Naive thymus-derived CD4-positive, alpha-beta T cell (primary cell): ENCODE measurements at places on chromosomes 5 and 9.
A peak's percentile ranks its signal among the peaks of the same experiment; 100 is the strongest.

DNA sequence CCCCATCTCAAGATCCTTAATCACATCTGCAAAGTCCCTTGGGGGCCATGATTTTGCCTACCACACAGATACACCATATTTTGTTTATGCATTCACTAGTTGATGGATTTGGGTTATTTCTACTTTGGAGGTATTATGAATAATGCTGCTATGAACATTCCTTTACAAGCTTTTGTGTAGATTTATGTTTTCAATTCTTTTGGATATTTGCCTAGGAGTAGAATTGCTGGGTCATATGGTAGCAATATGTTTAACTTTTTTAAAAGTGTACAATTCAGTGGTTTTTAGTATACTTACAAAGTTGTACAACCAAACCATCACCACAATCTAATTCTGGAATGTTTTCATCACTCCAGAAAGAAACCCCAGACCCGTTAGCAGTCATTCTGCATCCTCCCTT, 7.8 kb upstream of the ANP32B start:
- DNase-seq: no peak

GRCh38 chr5:149937610-149938009, 7.0 kb downstream of the PDE6A start:
- DNase-seq: no peak

GRCh38 chr9:127529671-127530070, 78.4 kb downstream of the LRSAM1 start:
- no peak for DNase-seq

DNA sequence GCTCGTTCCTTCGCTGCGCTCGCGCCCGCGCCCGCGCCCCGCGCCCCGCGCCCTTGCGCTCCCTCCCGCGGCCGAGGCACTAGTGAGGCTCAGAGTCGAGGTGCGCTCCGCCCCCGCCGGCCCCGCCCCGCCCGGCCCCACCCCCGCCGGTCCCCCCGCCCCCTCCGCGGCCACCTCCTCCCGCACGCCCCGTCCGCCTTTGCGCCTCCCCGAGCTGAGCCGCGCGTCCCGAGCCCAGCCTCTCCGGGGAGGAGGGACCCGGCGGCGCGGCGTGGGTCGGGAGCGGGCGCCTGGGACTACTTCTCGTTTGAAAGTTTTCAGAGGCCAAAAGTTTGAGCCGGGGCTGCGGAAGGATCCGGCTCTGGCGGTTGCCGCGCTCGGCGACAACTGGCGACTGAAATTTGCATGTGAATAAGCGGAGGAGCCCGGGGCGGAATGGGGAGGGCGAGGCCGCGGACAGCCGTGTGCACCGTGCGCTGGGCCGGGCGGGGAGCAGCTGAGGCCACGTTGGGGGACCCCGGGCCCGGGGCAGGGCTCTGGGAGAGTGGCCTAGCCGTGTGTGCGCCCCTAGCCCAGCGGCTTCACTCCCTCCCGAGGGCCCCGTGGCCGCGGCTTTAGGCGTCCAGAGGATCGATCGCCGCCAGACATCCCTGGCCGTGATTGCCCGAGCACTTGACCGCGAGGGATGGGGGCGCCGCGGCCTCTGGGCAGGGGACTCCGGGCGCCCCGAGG, at the start of gene NOTCH1:
Gene NOTCH1, minus strand, starts transcription at position 84 of the 732 bp plus-strand sequence. CDS start 262 bp downstream, outside the sequence.
- DNase-seq: peak; percentile 86

- DNase-seq: no peak
These were observed 38.8 kb upstream of the NDFIP1 start for GRCh38 chr5:142069606-142070399.

GRCh38 chr9:130417602-130418001, 27.2 kb upstream of the ASS1 start:
- no peak for DNase-seq

DNA sequence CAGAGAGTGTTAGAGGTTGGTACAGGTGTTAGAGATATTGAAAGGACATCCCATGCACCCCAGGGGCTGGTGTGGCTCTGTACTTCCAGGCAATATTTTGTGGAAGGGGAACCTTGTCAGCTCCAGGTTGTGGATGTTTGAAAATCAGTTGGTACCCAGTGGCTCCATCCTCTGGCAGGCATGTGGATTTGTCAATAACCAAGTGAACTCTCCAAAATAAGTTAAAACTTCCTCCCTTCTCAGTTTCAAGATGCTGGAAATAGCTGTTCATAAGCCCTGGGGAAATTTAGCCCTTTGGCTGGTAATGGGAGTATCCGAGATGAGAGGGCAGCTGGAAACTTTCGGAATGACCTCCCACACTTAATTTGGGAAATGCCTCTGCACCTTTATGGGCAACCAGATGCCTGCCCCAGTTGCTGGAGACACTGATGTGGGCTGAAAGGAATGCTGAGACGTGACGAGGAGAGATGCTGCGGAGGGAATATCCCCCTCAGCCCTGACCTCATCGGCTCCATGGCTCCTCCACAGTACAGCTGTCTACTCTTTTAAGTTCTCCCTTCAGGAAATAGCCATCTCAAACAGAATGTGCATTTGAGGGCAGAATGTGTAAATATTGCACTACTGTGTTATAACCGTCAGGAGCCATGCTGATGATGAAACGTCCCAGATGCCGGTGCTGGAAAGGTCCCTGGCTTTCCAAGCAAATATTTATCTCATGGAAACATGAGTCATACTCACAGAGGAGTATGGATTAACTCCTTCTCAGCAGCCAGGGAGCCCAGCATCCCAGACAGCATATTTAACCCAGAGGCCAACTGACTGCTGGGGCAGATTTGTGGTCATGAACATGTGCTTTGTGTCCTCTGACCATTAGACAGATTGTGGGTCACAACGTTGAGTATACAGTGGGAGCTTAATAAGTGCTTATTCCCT, 29.5 kb downstream of the TGFBI start:
- DNase-seq: no peak

DNA sequence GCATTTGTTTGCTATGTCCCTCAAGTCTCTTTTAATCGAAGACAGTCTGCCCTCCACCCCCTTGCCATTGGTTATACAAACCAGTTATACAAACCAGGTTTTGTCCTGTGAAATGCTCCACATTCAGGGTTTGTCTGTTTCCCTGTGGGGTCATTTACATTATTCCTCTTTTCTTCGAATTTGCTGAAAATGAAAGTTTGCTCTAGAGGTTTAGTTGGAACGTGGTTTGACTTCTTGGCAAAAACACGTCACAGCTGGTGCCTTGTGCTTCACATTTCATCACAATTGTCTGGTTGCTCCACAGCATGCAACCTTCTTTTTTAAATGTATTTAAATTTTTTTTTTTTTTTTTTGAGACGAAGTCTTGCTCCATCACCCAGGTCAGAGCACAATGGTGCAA, 4.2 kb upstream of the HAVCR2 start:
- DNase-seq: no peak

DNA sequence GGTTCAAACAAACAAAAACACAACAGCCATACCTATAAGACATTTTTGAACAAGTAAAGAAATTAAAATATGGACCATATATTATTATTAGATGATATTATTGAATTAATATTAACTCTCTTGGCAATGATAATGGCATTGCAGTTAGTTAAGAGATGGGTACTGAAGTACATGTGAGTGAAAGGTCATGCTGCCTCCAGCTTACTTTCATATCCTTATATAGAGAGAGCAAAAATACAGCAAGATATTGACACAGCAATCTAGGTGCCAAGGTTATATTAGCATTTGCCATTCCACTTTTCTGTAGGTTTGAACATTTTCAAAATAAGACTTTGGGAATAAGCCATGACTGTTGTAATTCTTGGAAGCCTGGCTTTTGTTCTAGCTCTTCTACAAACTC, 6.1 kb downstream of the TNFSF8 start:
- DNase-seq: no peak

DNA sequence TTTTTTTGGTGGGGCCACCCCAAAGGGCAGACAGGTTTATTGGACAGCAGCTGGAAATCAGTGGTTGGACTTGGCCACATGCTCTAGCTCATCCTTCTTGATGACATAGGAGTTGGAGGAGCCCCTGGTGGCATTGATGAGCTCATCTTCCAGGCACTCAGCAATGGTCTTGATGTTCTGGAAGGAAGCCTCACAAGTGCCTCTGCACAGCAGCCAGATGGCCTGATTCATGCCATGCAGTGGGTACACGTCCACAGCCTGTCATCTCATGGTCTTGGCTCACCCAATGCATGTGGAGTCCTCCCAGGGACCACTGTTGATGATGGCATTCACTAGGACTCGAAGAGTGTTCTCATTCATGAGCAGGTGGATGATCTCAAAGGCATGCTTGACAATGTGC, 11.3 kb upstream of the RCL1 start:
- DNase-seq: no peak

DNA sequence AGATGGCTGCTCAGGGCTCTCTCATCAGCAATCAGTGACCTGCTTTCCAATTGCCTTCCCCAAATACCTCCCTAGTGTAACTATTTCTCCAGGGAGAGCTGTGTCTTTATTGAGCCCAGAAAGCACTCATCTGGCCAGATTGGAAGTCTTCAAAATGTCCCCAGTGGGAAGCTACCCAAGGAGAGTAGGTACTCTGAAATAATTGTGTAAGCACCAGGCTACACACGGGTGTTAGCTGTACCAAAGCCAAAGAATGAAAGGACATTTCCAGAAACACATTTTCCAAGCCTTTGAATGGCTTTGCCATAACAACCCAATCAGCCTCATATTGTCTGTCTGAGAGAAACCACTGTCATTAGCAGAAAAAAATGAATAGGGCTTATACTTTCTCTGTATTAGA, 318.8 kb downstream of the FAM170A start:
- no peak for DNase-seq

- no peak for DNase-seq
These were observed 155.3 kb upstream of the ANKRD55 start for GRCh38 chr5:56388229-56388985.

DNA sequence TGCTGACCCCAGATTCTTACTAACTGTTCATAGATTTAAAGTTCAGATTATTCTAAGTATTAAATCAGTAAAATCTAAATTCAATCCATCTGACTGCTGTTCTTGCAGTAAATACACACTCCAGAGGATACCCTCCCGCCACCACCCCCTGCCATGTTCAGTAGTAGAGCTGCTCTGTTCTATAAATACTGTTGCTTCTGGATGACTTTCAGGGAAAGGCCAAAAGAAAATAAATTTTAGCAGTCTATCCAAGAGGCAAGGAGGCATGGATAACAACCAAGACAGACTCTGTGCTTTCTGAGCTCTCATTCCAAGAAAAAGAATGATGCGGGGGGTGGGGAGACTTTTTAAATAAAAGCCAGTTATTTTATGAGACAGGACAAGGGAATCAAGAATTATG, 115.1 kb downstream of the ADAMTS6 start:
- DNase-seq: no peak

DNA sequence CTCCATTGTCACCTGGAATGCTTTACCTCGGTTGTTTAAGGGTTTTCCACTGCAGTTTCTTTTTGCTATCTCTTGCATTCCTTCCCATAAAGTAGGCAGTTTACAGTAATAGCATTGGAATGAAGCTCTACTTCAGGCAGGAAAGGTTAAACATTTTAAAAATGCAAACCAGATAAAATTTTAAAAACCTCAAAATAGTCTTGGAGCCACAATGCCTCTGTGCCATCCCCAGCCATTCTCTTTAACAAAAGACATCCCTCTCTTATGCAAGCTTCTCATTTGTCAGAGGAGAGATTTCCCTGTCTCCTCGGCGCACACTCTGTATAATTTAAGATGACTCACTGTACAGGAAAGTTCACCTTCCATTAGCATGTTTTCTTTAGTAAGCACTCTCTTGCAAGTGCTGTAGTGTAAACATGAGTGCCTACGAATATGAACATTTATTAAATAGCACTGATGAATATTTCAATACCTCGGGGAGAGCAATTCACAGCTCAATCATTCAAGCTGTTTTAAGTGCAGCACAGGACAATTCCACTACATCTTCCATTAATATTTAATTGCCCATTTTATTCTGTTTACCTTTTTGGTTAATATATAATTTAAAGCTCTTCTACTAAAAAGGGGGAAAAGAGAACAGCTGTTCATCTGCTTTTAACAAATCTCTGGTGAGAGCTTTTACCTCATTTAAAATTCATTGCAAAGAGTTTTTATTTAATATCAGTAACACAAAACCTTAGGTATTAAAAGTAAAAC, 343.6 kb downstream of the SPATA31D1 start:
- no peak for DNase-seq

- no peak for DNase-seq
These were observed 7.9 kb downstream of the PLK2 start for GRCh38 chr5:58451732-58452565.

- no peak for DNase-seq
These were observed 199.3 kb downstream of the PAX5 start for GRCh38 chr9:36834736-36835135.

DNA sequence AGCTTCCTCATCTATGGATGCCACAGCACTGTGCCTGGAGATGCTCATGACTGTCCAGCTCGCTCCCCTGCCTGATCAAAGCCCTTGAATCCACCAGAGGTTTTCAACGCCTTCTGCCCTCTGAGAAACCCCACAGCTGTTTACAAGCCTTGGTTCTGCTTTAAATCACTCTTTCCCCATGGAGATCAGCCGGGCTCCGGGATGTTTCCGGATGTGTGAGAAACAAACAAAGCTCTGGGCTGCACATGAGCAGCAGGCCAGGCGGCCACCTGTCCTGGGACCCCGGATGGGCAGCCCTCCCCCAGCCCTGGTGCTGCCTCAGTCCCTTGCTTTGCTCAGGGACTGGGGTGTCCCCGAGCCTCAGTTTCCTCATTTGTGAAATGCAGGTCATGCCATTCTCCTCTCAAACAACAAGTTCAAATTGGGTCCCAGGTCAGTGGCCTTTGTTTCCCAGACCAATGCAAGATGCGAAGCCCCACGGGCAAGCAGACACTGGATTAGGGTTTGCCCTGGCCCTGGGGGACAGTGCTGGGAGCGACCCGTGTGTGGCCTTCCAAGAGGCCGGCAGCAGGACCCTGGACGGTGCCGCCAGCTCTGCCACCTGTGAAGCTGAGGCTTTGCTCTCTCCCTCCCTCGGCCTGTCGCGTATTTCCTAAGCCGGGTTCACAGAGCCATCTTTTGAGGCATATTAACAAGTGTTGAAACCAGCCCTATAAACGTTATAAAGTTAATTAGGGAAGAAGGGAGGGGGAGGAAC, 42.4 kb upstream of the PHYKPL start:
- DNase-seq: no peak

GRCh38 chr5:57432876-57433275, 49.7 kb downstream of the ACTBL2 start:
- DNase-seq: no peak

DNA sequence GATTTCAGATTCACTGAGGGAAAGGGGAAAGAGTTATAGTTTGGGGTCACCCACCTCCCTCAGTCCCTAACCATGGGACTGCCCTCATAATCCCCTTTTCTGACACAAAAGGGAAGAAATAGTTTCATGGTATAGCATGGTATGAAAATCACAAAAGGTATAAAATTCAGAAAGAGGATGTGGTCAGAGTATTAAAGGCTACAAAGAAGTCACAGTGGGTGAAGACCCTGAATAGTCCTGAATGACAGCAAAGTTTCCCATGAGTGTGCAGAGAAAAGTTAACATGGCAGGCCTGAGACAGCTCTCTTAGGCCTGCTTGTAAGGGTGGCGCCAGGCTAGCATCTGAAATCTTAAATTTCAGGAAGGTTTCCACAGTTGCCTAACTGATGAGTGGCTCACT, 290.6 kb upstream of the ZNF608 start:
- no peak for DNase-seq

DNA sequence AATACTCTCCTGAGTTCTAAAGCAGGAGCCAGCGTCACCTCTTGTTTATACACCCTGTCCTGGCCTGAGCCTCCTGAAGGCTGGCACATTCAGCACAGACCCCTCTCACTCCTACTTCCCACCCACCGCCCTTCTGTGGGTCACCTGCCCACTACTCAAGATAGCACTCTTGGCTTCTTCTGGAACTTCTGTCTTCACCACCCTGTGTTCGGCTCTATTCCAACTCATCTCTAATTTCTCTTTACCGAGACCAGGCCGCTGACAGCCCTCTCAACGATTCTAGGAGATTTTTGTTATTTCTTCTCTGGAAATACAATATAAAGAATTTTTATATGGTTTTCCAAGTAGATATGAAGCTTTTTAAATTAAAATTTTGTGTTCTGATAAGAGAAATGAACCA, 57.4 kb downstream of the IRF1 start:
- no peak for DNase-seq
